CD4-positive, CD25-positive, alpha-beta regulatory T cell (primary cell): ENCODE measurements at places on chromosomes 16 and 17. TPM values are rescaled to one million over a fixed set of nuclear protein-coding genes. Genes with fewer than 3 reads are reported as not detected.
A peak's percentile ranks its signal among the peaks of the same experiment; 100 is the strongest.

Gene ETV4
- total RNA-seq, result not detected

Gene PLLP
- total RNA-seq, result not detected

Gene KRT27
- not detected for total RNA-seq

Gene TMEM95
- not detected for total RNA-seq

Gene IRX5
- total RNA-seq, result 0.15 TPM

GRCh38 chr16:72172105-72173034 is at the start of gene PMFBP1:
Gene PMFBP1, minus strand, starts transcription at chr16:72172155. Its CDS starts 947 bp downstream, at chr16:72171208.
- peak; percentile 36 for DNase-seq
- H3K4me3 ChIP-seq, result no peak within 1 kb of the TSS
- no peaks in the 10 kb centered on the region for H3K4me1 ChIP-seq
- H3K36me3 ChIP-seq, result no peaks in the 10 kb centered on the region

DNA sequence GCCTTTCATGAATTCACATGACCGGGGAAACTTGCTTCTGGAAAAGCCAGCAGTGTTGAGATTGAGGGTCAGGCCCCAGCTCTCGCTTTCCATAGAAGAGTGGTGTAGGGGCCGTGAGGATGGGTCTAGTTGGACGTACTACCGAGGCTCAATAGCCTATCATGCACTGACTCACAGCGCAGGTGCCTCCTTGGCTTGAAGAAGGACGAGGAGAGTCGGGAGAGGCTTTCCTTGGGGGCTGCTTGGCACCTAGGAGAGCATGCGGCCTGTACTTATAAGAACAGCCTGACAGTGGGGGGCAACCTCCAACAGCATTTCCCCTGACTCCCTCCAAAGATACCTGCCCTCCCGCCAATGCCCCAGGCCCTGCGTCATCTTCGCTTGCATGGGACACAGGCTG is 37.6 kb downstream of the WSCD1 start:
- no peak overlapping the region for H3K4me3 ChIP-seq
- no peaks in the 10 kb centered on the region for H3K4me1 ChIP-seq
- H3K27ac ChIP-seq, result no peak overlapping the region
- no peaks in the 10 kb centered on the region for H3K36me3 ChIP-seq
- no peaks in the 10 kb centered on the region for H3K27me3 ChIP-seq

- no peaks in the 10 kb centered on the region for H3K36me3 ChIP-seq
- no peak overlapping the region for H3K27ac ChIP-seq
- DNase-seq, result no peak
- H3K4me3 ChIP-seq, result no peak overlapping the region
- H3K27me3 ChIP-seq, result no peaks in the 10 kb centered on the region
- H3K4me1 ChIP-seq, result peaks cover 11% of the 10 kb centered on the region
Observed at GRCh38 chr17:43356999-43357398, 41.8 kb upstream of the ARL4D start.

DNA sequence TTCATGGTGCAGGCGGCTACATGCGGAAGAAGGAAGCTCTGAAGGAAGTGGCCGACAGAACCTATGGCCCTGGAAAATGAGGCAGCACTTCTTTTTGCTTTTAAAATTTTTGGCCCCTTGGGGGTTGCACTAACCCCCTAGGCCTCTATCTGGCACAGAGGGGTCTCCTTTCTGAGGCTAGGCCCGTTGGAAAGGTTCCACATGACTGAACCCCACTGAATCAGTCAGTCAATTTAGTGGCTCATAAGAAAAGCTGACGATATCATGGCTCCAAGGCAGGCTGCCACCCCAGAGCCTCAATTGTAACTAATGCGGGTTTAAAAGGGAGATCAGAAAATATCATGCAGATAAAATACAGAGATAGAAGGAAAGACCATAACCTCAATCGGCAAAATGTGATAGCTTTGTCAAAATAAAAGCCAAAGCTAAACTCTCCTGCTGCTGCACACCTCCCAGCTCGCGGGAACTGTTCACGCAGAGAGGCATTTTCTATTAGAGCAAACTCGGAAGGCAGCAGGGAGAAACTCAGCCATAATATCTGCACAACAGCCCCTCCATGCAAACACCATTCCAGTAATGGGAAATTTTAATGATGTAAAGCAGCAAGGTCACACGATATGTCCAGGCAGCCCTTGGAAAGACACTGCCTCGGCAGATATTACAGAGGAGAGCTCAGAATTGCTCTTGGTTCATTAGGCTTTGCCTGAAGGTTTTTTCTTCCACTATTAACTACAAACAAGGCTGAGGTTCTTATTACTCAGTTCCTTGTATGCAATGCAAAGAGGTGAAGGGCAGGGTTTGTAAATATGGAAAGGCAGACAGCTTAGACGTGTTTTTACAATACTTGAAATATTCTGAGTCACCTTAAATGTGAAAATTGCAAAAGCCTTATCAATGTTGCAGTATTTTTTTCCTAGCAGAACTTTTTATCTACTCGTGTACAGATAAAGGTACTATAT is 200.4 kb upstream of the PMFBP1 start:
- H3K4me3 ChIP-seq, result no peak overlapping the region
- H3K4me1 ChIP-seq, result no peaks in the 10 kb centered on the region
- no peaks in the 10 kb centered on the region for H3K27me3 ChIP-seq
- DNase-seq, result no peak

GRCh38 chr16:74275031-74275636 is 21.5 kb upstream of the PSMD7 start:
- no peak for DNase-seq
- H3K4me1 ChIP-seq, result no peaks in the 10 kb centered on the region
- H3K27ac ChIP-seq, result no peak overlapping the region
- H3K27me3 ChIP-seq, result peaks cover 14% of the 10 kb centered on the region

DNA sequence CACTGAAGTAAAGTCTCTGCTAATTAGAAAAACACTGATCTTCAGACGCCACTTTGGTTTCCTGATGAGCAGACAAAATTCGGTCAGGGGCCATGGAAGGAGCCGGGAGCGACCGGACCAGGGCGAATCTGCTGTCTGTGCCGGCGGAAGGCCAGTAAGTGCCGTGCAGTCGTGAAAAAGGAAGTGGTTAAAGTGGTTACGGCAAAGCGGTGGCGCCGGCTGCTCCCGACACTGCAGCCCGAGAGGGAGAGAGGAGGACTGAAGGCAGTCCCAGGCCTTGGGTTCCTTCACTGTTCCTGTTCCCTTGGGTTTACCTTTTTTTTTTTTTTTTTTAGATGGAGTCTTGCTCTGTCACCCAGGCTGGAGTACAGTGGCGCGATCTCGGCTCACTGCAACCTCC is 17.3 kb upstream of the HEXD start:
- H3K4me3 ChIP-seq, result peak overlapping the region; percentile 55
- no peaks in the 10 kb centered on the region for H3K36me3 ChIP-seq
- H3K4me1 ChIP-seq, result peaks cover 10% of the 10 kb centered on the region

GRCh38 chr17:19551591-19552148 is 18.0 kb downstream of the SLC47A1 start:
- H3K4me1 ChIP-seq, result no peaks in the 10 kb centered on the region
- no peak overlapping the region for H3K4me3 ChIP-seq
- DNase-seq, result no peak

DNA sequence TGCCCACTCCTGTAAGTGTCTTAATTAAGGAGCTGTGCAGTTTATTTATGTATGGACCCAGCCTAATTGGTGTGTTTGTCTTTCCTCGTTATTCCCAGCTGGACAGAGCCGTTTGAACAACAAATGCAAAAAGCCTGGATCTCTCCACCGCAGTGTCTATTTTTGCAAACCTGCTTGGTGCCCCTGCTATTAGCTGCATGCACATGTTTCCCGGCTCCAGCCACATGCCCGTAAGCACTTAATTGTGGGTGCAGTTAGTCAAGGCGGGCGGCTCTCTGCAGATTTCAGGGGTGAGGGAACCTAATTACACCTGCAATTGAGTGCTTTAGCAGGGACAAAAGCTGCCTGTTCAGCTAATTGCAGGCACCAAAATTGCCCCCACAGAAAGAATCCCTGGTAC is 74.0 kb upstream of the GSE1 start:
- H3K4me3 ChIP-seq, result no peak overlapping the region
- H3K36me3 ChIP-seq, result no peaks in the 10 kb centered on the region
- no peak for DNase-seq
- H3K27me3 ChIP-seq, result no peaks in the 10 kb centered on the region
- H3K4me1 ChIP-seq, result no peaks in the 10 kb centered on the region

GRCh38 chr17:2172077-2172851 is 117.4 kb downstream of the HIC1 start:
- DNase-seq, result no peak
- H3K4me1 ChIP-seq, result no peaks in the 10 kb centered on the region
- no peaks in the 10 kb centered on the region for H3K27me3 ChIP-seq
- H3K27ac ChIP-seq, result no peak overlapping the region

GRCh38 chr16:19659554-19659953 is 58.5 kb downstream of the KNOP1 start:
- DNase-seq, result no peak
- no peaks in the 10 kb centered on the region for H3K27me3 ChIP-seq
- H3K36me3 ChIP-seq, result peaks cover 10% of the 10 kb centered on the region
- no peaks in the 10 kb centered on the region for H3K4me1 ChIP-seq

- H3K27ac ChIP-seq, result peak overlapping the region; percentile 100
- H3K4me3 ChIP-seq, result no peak overlapping the region
- peaks cover 26% of the 10 kb centered on the region for H3K4me1 ChIP-seq
- no peaks in the 10 kb centered on the region for H3K27me3 ChIP-seq
Observed at GRCh38 chr16:22186517-22186916, 19.6 kb upstream of the EEF2K start.

DNA sequence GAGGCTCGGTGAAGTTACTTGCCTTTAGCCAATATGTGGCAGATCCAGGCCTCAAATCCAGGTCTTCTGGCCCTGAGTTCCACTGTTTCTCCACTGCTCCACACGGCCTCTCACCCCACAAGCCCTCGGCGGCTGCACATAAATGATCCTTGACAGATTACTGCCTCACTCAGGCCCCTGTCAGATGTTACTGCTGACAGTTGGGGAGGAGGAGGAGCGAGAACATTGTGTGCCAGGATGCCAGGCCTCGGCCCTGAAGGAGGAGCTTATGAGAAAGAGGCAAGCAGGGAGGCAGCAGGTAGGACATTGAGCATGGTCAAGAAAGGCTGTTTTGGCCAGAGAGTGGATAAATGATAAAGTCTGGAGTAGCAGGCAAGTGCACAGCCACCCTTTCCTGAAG is 88.6 kb downstream of the RAB11FIP4 start:
- no peak overlapping the region for H3K4me3 ChIP-seq
- no peaks in the 10 kb centered on the region for H3K4me1 ChIP-seq
- no peaks in the 10 kb centered on the region for H3K27me3 ChIP-seq
- H3K27ac ChIP-seq, result no peak overlapping the region
- H3K36me3 ChIP-seq, result no peaks in the 10 kb centered on the region

GRCh38 chr17:80671039-80671824 is 126.6 kb downstream of the RPTOR start:
- no peak for DNase-seq
- H3K27me3 ChIP-seq, result no peaks in the 10 kb centered on the region
- no peak overlapping the region for H3K27ac ChIP-seq
- no peak overlapping the region for H3K4me3 ChIP-seq
- H3K36me3 ChIP-seq, result no peaks in the 10 kb centered on the region
- H3K4me1 ChIP-seq, result peaks cover 40% of the 10 kb centered on the region

DNA sequence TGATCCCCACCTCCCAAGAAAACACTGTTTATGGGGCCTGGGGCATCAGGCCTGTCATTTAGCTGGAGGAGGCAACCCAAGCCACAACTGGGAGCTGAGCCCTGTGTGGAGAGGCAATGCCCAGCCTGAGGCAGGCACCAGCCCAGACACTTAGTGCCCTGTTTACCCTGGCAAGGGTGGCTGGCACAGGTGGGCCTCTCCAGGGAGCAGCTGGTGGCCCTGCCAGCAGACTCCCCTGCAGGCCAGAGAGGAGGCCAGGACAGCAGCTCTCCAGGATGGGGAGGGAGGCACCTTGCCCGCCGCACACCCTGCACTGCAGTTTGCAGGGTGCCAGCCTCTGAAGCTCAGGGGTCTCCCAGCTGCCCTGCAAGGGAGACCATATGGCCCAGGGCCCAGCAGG is 9.1 kb upstream of the TMEM92 start:
- H3K27ac ChIP-seq, result no peak overlapping the region
- DNase-seq, result no peak
- H3K36me3 ChIP-seq, result no peaks in the 10 kb centered on the region
- no peak overlapping the region for H3K4me3 ChIP-seq
- H3K4me1 ChIP-seq, result no peaks in the 10 kb centered on the region
- no peaks in the 10 kb centered on the region for H3K27me3 ChIP-seq

DNA sequence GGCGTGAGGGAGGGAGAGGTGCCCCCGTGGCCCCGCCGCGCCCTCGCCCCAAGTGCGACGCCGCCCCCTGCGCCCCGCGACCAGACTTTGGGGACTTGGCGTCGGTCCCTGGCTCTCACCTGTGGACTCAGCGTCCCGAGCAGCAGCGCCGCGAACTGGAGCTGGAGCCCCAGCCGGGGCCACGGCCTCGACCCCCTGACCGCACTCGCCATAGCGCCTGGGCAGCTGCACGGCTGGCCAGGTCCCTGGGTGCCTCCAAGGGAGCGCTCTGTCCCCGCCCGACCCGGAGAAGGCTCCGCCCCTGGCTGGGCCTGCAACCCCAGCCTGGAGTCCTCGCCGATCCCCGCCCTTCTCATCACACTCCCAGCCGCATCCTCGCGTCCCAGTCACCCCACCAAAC is at the start of gene ERN2:
Gene ERN2, minus strand, starts transcription at position 247 of the 400 bp plus-strand sequence. Its CDS starts 35 bp downstream, at position 212.
- H3K4me3 ChIP-seq, result no peak within 1 kb of the TSS
- H3K4me1 ChIP-seq, result no peaks in the 10 kb centered on the region
- H3K27ac ChIP-seq, result no peak within 1 kb of the TSS
- no peaks in the 10 kb centered on the region for H3K36me3 ChIP-seq
